Stimulated activated CD8-positive, alpha-beta memory T cell treated with anti-CD3 and anti-CD28 coated beads, Interleukin-15, amount 100 ng/mL, for 4 hours (primary cell): ENCODE measurements at places on chromosomes 6 and 20.

GRCh38 chr6:158219228-158219627 is 51.1 kb downstream of the GTF2H5 start:
- no peak for DNase-seq

GRCh38 chr6:151089978-151090377 is 149.8 kb upstream of the AKAP12 start:
- DNase-seq, result no peak

DNA sequence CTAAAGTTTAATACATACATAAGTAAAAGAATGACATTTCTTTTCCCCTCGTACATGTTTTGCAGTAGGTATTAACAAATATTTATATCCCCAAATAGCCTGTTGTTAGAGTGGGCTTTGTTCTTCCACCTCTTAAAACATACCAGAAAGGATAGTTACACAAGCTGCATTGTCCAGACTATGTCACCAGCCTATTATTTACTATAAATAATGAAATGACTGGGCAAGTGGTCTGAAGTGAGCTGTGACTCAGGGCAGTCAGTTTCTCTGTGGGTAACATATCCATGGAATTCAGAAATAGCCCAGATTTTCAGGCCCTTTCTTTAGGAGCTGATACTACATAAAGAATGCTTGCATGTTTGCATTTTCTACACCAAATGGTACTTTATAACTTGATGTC is 60.1 kb downstream of the FUT9 start:
- no peak for DNase-seq

GRCh38 chr6:35476004-35476403 is 7.8 kb downstream of the RPL10A start:
- DNase-seq, result no peak

DNA sequence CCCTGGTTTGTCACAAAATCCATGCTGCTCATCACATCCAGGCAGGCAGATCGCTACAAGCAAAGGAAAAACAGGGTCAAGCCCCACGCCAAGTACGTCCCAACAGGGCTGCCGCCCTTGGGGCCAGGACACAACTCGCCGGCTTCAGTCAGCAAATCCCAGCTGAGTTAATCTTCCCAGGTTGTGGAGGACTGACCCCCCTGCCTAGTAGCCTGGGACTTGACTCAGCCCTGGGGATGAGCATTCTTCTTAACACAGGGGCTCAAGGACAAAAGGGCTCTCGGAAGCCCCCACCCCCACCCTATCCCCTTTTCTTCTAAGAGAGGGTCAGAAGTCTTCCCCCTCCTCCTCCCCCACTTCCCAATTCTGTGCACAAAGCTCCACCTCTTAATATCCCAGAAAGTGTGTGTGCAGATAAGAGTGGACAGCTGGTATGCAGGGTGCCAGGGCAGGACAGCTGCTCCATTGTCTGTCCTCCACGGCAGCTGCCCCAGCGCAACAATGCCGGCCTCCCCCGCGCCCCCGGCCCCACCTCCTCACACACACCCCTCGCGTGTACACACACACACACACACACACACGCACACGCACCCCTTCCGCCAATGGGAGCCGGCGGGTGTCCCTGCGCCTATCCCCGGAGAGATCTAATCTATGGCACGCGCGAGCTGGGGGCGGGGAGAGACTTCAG is 4.5 kb downstream of the DLL1 start:
- DNase-seq, result no peak
